ENCODE measurements at places on chromosomes 2 and 18. TPM values are rescaled to one million over a fixed set of nuclear protein-coding genes. Genes with fewer than 3 reads are reported as not detected.

DNA sequence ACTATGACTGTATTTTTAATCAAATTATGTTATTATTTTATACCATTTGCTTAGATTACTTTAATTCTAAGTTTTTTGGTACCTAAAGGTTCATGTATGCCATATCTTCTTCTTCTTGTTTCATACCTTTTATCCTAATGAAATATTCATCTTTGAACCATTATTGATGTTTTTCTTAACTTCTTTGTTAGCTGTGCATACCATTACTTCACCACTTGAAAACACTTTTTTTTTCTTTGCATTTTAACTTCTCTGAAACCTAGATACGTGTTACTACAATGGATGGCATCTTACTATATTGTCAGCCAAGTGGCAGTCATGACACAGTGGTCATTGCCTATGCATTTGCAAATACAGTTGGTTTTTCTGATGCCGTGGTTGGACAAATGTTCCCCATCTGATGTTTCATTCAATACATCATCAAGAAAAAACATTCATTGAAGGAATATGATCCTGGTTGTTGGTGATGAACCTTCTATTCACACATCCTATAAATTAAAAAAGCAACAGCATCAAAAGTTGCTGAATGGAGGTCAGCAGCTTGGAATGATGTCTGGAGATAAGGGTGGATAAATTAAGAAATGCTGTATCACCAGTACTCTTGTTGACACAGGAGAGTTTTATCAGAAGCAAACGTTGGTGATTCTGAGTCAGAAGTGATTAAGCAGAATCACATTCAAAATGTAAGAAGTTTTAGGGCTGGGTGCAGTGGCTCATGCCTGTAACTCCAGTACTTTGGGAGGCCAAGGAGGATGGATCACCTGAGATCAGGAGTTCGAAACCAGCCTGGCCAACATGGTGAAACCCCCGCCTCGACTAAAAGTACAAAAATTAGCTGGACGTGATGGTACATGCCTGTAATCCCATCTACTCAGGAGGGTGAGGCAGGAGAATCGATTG lies 7.4 kb downstream of the IL36A start:
- no peak for DNase-seq

DNA sequence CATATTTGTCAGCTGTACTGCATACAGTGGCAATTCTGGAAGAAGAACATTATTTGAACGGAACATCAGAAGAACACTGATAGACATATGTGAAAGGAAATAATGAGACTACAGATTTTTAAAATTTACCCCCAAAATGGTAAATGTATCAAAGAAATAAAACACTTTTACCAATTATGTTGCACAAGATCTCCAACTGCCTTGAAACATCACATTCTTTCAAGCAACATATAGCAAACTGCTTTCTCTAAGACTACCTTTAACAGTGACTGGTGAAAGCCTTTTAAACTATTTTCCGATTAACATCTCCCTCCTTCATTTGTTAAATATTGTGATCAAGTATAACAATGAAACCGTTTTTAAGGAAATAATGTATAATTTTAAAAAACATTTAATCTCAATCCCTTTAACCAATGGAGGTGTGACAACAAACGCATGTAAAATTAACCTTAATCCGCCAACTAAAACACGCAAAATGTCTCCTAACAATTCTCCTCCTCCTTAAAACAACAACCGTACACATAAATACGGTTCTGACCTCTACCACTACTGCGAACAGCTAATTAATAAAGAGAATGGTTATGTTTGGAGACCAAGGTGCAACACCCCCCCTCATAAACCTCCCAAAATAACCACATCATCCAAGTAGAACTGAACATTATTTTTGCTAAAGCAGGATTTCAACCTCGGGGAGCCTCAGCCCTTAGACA lies 2.4 kb downstream of the FBXO11 start:
- no peak for DNase-seq

- DNase-seq, result no peak
Measured at GRCh38 chr2:236555481-236555880, 14.1 kb upstream of the ACKR3 start.

GRCh38 chr2:79620679-79621078 lies 107.8 kb downstream of the CTNNA2 start:
- DNase-seq, result no peak

- no peak for DNase-seq
Measured at GRCh38 chr2:71816815-71817214, 330.8 kb downstream of the CYP26B1 start.

GRCh38 chr18:26227051-26227670 lies 916 bp downstream of the TAF4B start:
- DNase-seq, result no peak

DNA sequence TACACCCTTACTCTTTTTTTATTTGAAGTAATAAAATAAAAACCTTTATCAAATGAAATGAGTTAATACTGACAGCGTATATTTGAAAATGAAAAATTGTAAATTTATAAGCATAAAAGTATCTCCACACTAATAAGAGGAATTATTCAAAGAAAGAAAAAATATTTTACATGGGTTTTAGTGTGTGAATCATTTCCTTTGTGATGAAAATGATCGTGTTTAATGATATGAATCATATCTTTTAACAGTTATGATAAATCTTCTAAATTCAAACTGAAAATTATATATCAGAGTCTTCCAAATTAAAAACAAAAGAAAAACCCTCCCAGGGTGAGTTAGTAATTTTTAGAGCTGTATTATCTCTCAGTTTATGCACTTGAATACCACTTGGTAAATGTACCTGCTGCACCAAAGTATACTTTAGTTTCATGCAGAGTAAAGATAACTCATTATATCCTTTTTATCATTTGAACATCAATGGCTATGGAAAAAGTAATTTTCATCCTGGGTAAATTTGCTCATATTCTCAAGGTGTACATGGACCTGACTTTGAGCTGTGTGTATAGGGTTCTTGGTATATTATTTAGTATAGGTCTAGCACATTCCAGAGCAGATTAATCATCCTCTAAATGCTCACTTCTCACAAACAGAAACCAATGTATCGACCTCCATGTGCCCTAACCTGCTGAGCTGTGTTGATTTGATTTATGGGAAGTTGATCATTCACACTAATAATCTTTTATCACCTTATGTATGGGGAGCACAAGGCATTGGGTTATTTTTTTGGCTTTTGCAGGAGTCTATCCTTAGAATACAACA lies 98.7 kb upstream of the VWC2L start:
- DNase-seq, result no peak

DNA sequence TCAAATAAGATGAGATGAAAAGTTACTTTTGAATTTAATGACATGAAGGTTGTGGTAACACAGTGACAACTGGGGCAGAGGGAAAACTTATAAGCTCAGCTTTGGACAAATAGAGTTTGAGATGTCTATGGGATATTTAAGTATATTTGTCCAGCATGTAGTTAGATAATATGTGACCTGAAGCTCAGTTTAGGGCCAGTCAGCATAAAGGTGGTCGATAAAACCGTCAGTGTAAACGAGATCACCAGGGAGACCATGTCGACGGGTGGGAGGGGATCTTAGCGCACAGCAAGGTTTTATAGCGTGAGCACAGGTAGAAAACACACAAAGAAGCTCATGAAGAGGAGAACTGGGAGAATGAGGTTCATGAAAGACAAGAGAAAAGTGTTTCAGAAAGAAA lies 7.4 kb upstream of the ERICH2 start:
- no peak for DNase-seq

GRCh38 chr2:105765415-105766299 lies 20.9 kb downstream of the NCK2 start:
- DNase-seq, result no peak

- no peak for DNase-seq
Measured at GRCh38 chr2:229124136-229124535, 147.0 kb downstream of the PID1 start.

DNA sequence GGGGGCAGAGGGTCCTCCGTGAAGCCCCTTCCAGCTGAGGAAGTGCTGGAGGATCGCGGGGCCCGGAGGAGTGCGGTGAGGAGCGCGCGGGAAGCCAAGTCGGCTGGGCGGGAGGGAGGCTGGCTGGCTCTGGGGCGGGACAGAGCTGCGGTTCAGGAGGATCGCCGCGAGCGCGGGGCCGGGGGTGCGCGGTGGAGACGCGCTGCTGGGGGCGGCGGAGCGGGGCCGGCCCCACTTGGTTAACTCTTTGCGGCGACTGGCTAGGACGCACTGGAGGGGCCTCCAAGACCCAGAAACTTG lies 464 bp downstream of the CYBRD1 start:
- no peak for DNase-seq

- DNase-seq, result no peak
Measured at GRCh38 chr2:60424233-60424632, 129.2 kb downstream of the BCL11A start.

DNA sequence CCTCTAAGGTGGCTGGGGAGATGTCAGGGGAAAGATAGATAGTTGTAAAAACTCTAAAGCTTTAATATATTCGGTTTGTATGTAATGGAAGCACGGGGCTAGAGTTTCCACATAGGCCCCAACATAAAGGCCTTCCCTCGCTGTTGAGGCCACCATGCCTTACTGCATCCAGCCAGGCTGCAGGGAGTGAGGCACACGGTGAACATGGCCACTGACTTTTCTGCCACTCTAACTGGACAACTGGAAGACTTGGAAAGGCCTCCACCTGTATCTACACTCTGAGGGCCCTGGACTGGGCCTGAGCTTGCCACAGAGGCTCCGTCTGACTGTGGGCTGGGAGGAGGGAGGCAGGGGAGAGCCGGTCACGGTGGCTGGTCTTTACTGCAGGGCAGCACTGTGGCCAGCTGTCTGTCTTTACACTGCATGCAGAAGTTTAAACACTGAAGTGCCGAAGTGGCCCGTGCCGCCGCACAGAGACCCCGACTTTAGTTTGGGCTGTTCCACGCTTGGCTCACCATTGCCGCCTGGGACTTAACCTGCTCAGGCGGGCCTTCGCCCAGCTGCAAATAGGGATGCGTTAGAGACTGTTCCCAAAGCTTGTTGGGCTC lies 66.7 kb downstream of the EMILIN2 start:
- no peak for DNase-seq

- DNase-seq, result no peak
Measured at GRCh38 chr2:236712961-236713673, 143.5 kb downstream of the ACKR3 start.

DNA sequence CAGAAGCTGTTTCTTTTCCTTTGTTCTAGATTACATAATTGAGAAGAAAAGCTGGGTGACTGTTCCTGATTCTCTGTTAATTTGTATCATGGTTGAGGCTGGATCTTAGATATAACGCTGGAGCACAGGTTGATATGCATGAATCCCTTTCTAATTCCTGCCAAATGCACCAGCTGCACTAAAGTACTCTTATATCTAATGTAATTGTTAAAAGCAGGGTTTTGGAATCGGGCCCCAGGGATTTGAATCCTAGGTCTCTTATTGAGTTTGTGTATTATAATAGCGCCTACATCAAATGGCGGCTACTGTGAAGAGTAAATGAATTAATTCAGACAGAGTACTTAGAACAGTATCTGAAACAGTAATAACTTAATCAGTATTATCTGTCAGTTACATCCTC lies 80.4 kb downstream of the MC4R start:
- DNase-seq, result no peak

DNA sequence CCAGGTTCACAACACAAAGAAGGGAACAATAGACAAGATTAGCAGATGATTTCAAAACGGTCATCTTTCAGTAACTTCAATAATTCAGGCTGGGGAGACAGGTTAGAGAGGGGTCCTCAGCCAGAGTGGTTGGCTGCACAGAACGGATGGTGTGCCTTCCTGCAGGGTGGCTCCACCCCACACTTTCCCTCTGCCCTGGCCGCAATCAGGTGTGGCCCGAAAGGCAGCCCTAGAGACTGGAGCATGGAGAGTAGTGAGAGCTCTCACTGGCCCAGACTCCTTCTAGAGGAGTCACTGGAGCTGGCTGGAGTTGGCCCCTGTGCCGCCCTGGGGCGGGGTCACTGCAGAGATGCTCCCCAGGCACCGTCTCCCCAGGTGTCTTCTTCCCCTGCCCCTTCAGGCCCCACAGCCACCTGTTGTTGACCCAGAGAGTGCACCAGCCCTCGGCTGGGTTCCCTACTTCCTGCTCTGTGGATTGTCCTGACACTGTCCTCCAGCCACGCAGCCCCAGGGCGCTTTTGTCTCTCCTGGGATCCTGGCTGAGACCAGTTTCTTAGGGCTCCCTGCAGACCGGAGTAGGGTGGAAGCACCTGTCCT lies 126.8 kb downstream of the PXDN start:
- no peak for DNase-seq

GRCh38 chr2:10331702-10332401 lies 29.1 kb downstream of the HPCAL1 start:
- peak; percentile 30 for DNase-seq

DNA sequence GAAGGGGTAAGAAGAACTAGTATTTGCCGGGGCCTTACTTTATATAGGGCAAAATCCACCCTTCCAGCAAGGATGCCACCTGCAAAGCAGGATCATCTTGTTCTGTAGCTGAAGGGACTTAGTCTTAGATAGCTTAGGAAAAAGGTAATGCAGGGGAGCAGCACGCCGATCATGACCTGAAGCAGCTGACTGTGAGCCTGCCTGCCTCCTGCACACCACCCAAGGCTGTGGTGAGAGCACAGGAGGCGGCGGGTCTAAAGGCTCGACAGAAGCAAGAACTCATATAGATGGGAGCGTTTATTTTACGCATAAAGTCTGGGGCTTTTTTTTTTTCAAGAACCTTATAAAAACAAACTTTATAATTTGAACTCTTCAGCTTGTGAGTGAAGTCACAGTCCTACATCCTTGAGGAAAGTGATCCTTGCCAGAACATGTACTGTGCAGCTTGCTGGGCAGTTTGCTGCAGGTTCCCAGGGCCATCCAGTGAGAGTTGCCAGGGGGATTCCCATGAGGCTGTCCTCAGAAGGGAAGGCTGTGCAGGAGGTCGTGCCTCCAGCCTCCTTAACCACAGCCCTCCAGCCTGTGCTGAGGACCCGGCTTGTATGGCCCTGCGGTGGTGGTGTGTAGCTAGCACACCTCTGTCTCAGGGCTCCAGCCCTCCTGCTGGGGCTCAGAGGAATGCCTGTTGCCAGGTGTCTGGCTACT lies 92.1 kb downstream of the RNF144A start:
- no peak for DNase-seq

GRCh38 chr2:218217360-218218267 lies 625 bp downstream of the ARPC2 start:
- peak; percentile 40 for DNase-seq

DNA sequence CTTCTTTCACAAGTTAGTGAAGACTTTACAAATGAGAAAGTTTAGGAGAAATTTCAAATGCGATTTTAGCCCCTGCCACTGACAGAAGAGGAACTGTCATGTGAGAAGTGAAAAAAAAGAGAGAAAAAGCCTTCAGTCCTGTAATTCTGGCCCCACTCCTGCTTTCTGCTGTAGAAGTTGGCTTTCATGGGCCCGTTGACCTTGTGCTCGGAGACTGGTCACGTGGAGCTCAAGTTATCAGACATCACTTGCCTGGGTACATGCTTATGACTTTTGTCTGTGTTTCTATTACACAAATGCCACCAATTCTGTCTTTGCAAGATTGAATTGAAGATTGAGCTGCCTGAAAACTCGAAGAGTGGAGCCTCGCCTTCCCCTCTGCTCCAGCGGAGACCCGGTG lies 749.9 kb downstream of the BCL11A start:
- DNase-seq, result no peak

GRCh38 chr18:7723558-7723957 lies 156.4 kb downstream of the PTPRM start:
- DNase-seq, result no peak

- no peak for DNase-seq
Measured at GRCh38 chr2:129754831-129755230, 224.6 kb upstream of the RAB6C start.

Gene SFT2D3
- total RNA-seq, result 7.2 TPM

Gene CNDP1
- 4.0 TPM for total RNA-seq

Gene CD8B2
- 0.09 TPM for total RNA-seq

Gene NPPC
- total RNA-seq, result not detected

Gene FBXO36
- total RNA-seq, result 2.3 TPM
